ENCODE measurements at places on chromosomes 7 and 10. TPM values are rescaled to one million over a fixed set of nuclear protein-coding genes. Genes with fewer than 3 reads are reported as not detected.

- H3K27me3 ChIP-seq = no peaks in the 10 kb centered on the region
- H3K4me3 ChIP-seq = no peak overlapping the region
- DNase-seq = no peak
- H3K27ac ChIP-seq = no peak overlapping the region
- H3K36me3 ChIP-seq = no peaks in the 10 kb centered on the region
Measured at GRCh38 chr10:56844978-56845529, 484.0 kb upstream of the ZWINT start.

GRCh38 chr7:34672430-34672829, 14.4 kb downstream of the NPSR1 start:
- H3K27me3 ChIP-seq = no peaks in the 10 kb centered on the region
- peak; percentile 74 for DNase-seq
- H3K4me1 ChIP-seq = no peaks in the 10 kb centered on the region

GRCh38 chr7:15209429-15209828, 306.9 kb upstream of the DGKB start:
- H3K36me3 ChIP-seq = no peaks in the 10 kb centered on the region
- H3K27ac ChIP-seq = no peak overlapping the region
- H3K4me1 ChIP-seq = no peaks in the 10 kb centered on the region
- no peaks in the 10 kb centered on the region for H3K27me3 ChIP-seq
- no peak for DNase-seq

DNA sequence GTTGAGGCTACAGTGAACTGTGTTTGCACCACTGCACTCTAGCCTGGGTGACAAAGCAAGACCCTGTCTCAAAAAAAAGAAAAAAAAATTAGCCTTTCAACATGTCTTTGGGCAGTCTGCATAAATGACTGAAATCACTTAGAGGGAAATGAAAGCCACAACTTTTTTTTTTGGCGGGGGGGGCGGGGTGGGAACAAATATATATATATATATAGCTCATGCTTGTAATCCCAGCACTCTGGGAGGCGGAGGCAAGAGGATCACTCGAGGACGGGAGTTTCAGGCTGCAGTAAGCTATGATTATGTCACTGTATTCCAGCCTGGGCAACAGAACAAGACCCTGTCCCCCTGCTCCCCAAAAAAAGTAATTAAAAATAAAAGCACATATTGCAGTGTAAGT, 23.4 kb upstream of the MICU1 start:
- no peak overlapping the region for H3K4me3 ChIP-seq
- no peaks in the 10 kb centered on the region for H3K36me3 ChIP-seq
- no peaks in the 10 kb centered on the region for H3K27me3 ChIP-seq
- no peaks in the 10 kb centered on the region for H3K4me1 ChIP-seq
- no peak for DNase-seq
- no peak overlapping the region for H3K27ac ChIP-seq

DNA sequence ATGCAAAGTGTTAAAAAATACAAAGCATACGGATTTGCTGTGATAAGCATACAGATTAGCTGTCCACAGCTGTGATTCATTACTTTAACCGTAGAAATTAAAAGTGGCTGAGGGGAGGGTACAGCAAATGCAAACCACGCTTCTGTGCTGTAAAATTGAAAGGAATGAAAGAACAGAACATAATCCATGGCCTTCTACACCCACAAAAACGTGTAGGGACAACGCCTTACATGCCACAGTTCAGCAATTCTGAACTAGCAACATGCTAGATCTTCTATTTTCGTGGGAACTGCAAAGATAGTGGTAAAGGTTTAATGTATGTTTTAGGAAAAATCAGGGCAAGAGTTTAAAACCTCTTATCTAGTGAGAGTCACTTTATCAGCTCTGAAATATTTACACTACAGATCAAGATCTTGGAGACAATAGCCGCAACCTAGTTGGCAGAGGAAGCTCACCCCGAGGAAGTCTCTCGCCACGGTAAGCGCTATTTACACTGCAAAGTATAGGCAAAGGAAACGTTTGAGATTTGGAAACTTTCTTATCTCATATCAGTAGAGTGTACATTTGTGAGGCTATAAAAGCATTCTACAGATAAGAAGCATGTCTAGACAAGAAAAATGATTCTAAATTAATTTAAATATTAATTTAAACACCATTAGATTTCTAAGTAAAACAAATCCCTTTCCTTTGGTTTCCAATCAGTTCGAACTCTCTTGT, 193.6 kb downstream of the MLLT10 start:
- no peak overlapping the region for H3K4me3 ChIP-seq
- peaks cover 12% of the 10 kb centered on the region for H3K4me1 ChIP-seq
- H3K27ac ChIP-seq = no peak overlapping the region
- peak; percentile 54 for DNase-seq
- H3K36me3 ChIP-seq = no peaks in the 10 kb centered on the region
- no peaks in the 10 kb centered on the region for H3K27me3 ChIP-seq

DNA sequence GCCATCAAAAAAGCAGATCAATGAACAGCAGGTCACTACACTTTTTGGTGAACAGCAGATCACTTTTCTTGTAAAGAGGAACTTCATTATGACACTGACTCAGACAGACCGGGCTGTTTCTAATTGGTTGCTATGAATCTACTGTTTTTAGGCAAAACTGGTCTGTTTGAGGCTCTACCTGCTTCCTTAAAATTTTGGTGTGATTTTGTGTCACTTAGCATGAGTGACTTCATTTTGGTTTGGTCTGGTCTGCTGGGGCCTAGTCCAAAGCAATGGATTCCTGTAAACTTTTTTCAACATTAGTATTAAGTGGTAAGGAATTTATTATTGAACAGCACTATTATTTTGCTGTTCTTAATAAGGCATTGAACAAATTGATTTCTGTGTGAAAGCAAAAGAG, 41.8 kb upstream of the C10orf71 start:
- DNase-seq = no peak
- peaks cover 5% of the 10 kb centered on the region for H3K27me3 ChIP-seq
- H3K36me3 ChIP-seq = no peaks in the 10 kb centered on the region
- no peak overlapping the region for H3K4me3 ChIP-seq

- no peaks in the 10 kb centered on the region for H3K27me3 ChIP-seq
- H3K36me3 ChIP-seq = no peaks in the 10 kb centered on the region
- H3K4me1 ChIP-seq = no peaks in the 10 kb centered on the region
- DNase-seq = no peak
Measured at GRCh38 chr10:19531324-19531723, 284.9 kb upstream of the PLXDC2 start.

The HOXA5 gene
- total RNA-seq = 22.1 TPM

GRCh38 chr10:61943674-61944378, 42.3 kb downstream of the ARID5B start:
- H3K4me3 ChIP-seq = no peak overlapping the region
- peaks cover 3% of the 10 kb centered on the region for H3K36me3 ChIP-seq
- peak overlapping the region; percentile 69 for H3K27ac ChIP-seq
- H3K27me3 ChIP-seq = no peaks in the 10 kb centered on the region
- H3K4me1 ChIP-seq = peaks cover 21% of the 10 kb centered on the region

DNA sequence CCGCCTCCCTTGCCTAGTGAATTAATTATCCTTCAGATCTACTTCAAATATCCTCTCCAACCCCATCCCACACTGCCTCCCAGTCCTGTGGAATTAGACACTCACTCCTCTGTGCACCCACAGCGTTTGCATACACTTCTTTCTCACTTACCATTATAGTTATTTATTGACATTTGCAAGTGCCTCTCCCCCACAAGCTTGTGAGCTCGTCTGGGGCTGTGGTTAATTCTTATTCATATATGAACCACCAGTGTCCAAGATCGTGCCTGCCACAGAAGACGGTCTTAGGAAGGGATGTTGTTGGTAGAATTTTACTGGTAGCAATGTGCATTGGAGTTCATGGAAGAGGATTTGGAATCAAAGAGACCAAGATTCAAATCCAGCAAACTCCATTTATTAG, 68.1 kb upstream of the AOAH start:
- H3K27ac ChIP-seq = no peak overlapping the region
- no peak for DNase-seq
- no peaks in the 10 kb centered on the region for H3K4me1 ChIP-seq
- no peaks in the 10 kb centered on the region for H3K27me3 ChIP-seq

GRCh38 chr10:100838986-100839385, 73.8 kb upstream of the SLF2 start:
- no peak for DNase-seq
- no peaks in the 10 kb centered on the region for H3K4me1 ChIP-seq
- no peaks in the 10 kb centered on the region for H3K36me3 ChIP-seq
- H3K27ac ChIP-seq = no peak overlapping the region
- peaks cover 3% of the 10 kb centered on the region for H3K27me3 ChIP-seq

The SH2D4B gene
- not detected for total RNA-seq

DNA sequence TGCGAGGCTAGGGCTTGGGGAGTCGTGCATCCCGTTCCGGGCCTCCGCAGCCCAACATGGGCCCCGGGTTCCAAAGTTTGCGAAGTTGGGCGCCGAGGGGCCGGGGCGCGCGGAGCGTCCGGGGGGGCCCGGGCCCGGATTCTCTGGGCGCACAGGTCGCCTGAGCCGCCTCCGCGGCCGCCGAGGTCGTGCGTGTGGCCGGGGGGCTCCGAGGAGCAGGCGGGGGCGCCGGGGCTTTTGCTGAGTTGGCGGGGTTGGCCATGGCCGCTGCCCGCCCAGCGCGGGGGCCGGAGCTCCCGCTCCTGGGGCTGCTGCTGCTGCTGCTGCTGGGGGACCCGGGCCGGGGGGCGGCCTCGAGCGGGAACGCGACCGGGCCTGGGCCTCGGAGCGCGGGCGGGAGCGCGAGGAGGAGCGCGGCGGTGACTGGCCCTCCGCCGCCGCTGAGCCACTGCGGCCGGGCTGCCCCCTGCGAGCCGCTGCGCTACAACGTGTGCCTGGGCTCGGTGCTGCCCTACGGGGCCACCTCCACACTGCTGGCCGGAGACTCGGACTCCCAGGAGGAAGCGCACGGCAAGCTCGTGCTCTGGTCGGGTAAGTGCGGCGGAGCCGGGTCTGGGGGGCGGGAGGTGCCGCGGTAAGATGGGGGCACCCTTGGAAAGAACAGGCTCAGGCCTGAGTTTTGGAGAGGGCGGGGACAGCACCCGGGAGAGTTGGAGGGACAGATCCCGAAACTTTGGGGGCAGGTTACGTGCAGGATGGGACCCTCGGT, 643 bp downstream of the SMO start:
- H3K27me3 ChIP-seq = peaks cover 14% of the 10 kb centered on the region
- DNase-seq = peak; percentile 47
- no peak overlapping the region for H3K27ac ChIP-seq
- H3K4me3 ChIP-seq = peak overlapping the region; percentile 64
- H3K4me1 ChIP-seq = no peaks in the 10 kb centered on the region
- H3K36me3 ChIP-seq = no peaks in the 10 kb centered on the region

DNA sequence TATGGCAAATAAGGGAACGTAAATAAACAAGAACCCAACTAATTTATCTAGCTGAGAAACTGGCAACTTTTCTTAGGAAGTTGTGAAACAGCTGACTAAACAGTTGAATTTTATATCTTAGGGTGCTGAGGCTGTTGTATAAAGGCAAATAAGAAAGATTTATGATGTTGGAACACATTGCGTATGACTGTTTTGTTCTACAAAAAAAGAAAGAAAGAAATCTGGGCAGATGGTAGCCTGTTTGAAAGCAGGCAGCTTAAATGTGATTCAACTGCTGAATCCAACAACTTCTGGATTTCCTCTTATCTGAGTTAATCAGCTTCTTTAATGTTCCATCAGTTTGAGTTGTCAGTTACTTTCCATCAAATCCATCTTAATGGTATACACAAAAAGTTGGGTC, 214.5 kb downstream of the SNX13 start:
- no peak overlapping the region for H3K27ac ChIP-seq
- H3K4me3 ChIP-seq = no peak overlapping the region
- H3K36me3 ChIP-seq = no peaks in the 10 kb centered on the region
- no peaks in the 10 kb centered on the region for H3K27me3 ChIP-seq
- DNase-seq = peak; percentile 51
- no peaks in the 10 kb centered on the region for H3K4me1 ChIP-seq

DNA sequence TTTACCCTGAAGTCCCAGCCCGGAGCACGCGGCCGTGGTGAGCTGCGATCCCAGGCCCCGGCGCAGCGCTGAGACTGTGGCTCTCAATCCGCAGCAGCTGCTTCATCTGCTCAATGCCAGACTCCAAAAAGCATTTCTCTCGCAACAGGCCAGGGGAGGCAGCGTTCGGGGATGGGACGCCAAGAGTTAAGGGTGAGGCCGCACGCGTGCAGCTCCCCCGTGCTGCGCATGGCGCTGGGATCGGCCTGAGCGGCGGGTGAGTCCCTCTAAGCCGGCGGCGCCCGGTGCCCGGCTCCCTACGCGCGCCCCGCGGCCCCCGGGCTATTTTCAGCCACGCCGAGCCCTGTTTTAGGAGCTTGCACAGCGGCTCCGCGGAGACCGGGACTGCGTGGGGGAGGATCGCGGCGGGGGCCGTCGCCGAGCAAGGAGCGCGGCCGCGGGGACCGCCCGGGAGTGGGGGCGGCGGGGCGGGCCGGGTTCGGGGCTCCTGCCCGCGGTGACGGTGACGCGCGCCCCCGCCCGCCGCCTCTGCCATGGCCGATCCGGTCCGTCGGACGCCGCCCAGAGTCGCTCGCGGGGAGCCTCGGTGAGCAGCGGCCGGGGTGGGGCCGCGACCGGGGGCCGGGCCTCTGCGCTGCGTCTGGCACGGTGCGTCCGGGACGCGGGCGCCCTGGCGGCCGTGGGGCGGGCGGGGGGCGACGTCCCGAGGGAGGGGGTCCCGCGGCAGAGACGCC, 29.4 kb upstream of the JAKMIP3 start:
- H3K4me1 ChIP-seq = no peaks in the 10 kb centered on the region
- H3K27ac ChIP-seq = no peak overlapping the region
- H3K36me3 ChIP-seq = no peaks in the 10 kb centered on the region
- H3K27me3 ChIP-seq = peaks cover 23% of the 10 kb centered on the region

The TMEM140 gene
- 29.7 TPM for total RNA-seq

DNA sequence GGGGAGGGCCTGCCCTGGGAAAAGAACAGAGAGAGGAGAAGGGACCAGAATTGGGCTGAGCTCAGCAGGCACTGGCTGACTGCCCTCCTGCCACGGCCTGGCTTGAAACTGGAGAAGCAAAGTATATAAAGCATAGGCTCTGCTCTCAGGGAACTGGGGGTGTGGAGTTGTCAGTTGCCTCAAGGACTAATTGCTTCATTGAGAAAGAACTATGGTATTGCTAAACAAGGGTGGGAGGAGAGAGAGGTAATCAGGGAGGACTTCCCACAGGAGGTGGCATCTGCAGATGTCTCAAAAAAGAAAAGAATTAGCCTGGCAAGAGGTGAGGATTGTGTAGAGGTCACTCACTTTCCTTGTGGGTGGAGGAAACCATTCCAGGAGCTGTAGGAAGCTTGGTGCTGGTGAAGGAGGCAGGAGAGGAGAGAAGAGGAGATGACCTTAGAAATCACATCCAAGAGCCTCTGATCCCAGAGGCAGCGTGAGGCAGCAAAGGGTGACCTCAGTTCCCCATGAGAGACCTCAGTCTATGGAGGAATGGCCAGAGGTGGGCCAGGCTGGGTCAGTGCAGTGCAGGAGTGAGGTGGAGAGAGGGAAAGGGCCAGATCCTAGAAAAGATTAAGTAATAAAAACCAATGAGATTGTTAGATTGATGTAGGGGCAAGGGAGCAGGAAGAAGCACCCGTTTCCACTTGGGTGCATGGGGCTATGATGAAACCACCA, 2.4 kb downstream of the PILRB start:
- DNase-seq = no peak
- H3K27ac ChIP-seq = no peak overlapping the region
- peaks cover 23% of the 10 kb centered on the region for H3K36me3 ChIP-seq

The TMEM229A gene
- total RNA-seq = not detected

Measured in fibroblast of lung (primary cell).